MG63 (cell line): ENCODE measurements at places on chromosomes 5 and 9. TPM values are rescaled to one million over a fixed set of nuclear protein-coding genes. Genes with fewer than 3 reads are reported as not detected.

GRCh38 chr5:176692839-176693476 is 45.7 kb downstream of the TSPAN17 start:
- no peak for DNase-seq

- DNase-seq: no peak
These were observed 246.9 kb upstream of the PTGER4 start for GRCh38 chr5:40432836-40433235.

DNA sequence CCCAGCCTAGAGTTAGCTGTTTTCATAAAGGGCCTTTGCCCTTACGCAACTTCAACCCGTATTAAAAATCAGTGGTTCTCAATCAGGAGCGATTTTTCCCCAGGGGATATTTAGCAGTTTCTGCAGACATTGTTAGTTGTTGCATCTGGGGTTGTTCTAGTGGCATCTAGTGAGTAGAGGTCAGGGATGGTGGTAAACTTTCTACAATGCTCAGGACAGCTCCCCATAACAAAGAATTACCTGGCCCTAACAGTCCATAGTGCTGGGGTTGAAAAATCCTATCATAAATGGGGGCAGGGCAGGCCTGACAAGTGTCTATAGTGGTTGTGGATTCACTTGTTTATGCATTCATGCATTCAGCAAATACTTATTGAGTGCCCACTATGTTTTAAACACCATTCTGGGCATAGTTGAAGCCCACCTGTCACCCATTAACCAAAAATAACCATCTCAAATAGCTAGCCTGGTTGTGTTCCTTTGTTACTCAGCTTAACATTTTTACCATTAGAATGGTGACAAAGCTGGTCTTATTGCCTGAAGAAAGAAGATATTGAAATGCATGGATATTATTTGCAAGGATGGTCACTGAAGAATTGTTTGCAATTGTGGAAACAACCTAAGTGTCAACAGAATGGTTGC is 15.9 kb upstream of the FGF1 start:
- no peak for DNase-seq

- no peak for DNase-seq
These were observed 112.2 kb downstream of the GABBR2 start for GRCh38 chr9:98596486-98596885.

GRCh38 chr5:157444224-157444623 is 15.8 kb upstream of the NIPAL4 start:
- no peak for DNase-seq

- no peak for DNase-seq
These were observed 160.1 kb downstream of the GAPVD1 start for GRCh38 chr9:125421591-125422181.

GRCh38 chr9:97313746-97314145 is 6.3 kb downstream of the CCDC180 start:
- DNase-seq: no peak

GRCh38 chr5:3535414-3536211 is 60.0 kb upstream of the IRX1 start:
- no peak for DNase-seq

GLRA1 gene
- not detected in 2 replicates for total RNA-seq
